NCI-H774 (cell line): ENCODE measurements at places on chromosomes 5 and 9.

DNA sequence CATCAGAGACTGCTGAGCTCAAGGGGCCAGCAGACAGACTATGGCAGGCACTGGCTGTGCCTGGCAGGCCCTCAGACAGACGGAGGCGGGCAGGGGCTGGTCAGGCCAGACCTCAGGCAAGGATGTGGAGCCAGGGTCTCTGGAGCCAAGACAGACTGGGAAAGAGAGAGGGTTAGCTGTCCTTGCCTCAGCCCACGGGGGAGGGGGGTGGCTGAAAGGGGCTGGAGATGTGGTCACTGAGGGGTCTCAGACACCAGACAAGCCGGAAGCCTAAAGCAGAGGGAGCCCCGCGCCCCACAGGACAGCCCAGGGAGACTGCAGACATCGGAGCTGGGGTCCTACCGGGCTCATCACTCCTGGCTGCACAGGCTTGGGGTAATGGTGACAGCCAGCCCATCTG is 141.2 kb upstream of the FOXD4L5 start:
- DNase-seq, result no peak

- DNase-seq, result no peak
Measured at GRCh38 chr9:98288881-98289280, 33.4 kb upstream of the TBC1D2 start.

DNA sequence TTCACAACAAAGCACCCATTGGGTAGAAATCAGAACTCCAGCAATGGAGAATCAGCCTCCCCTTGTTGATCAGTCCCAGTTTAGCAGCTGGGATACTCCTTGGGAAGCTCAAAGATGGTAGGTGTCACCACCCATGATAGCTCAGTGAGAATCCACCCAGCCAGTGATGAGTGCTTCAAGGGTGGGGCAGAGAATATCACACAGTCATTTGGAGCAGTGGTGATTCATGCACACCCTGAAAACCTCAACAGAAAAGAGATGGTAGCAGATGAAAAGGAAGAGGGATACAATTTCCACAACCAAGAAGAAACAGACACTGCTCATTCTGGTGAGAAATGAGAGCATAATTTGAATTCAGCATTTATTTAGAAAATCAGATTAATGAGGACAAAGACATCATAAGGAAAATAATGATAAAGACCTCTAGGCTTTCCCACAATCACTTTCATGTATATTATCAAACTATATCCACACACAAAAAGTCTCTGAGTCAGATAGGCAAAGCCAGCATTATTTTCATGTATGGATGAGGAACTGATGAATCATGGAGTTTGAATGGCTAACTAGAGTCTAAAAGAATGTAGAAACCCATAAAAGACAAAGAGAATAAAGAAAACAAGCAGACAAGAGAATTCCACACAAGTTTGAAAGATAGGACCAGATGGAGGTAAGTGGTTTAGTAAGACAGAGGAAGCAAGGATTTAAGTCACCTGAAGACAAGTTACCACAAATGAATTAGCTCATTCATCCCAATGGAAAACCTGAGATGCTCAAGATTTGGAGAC is 82.9 kb downstream of the FEM1C start:
- no peak for DNase-seq

- no peak for DNase-seq
Measured at GRCh38 chr5:21125238-21125983, 1137.4 kb upstream of the CDH18 start.

DNA sequence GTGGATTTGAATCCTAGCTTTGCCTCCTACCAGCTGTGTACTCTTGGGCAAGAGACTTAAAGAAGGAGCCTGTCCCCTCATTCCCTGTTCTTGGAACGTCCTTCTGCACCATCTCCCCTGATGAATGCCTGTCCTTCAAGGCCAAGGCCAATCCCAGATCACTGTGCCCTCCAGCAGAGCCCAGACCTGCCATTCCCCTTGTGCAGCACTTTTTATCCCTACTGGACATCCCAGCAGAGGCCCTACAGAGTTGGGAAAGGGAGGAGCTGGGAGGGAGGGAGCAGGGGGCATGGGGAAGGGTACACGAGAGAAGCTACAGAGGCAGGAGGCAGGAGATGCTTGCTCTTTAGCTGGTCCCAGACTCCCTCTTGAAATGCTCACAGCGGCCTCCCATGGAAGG is 223.9 kb downstream of the PBX3 start:
- DNase-seq, result no peak
